K562 (cell line): ENCODE measurements at places on chromosomes 2 and 18. TPM values are rescaled to one million over a fixed set of nuclear protein-coding genes. Genes with fewer than 3 reads are reported as not detected.

DNA sequence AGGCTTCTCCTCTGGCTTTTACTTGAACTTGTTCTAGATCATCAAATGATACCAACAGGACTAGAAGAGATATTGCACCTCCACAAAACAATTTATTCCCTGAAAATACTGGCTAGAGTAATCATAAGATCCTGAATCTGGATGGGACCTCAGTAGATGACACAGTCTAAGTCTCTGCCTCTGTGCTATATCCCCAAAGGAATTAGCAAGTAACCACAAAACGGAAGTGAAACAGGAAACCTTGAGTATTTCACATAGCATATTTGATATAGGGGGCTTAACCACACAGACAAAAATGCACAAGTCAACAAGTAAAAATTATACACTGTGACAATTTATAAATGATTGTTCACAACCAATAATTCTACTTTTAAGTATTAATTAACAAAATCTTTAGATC, 456.9 kb upstream of the TNP1 start:
- no peak for DNase-seq

The FSHR gene
- not detected in 2 replicates for total RNA-seq

DNA sequence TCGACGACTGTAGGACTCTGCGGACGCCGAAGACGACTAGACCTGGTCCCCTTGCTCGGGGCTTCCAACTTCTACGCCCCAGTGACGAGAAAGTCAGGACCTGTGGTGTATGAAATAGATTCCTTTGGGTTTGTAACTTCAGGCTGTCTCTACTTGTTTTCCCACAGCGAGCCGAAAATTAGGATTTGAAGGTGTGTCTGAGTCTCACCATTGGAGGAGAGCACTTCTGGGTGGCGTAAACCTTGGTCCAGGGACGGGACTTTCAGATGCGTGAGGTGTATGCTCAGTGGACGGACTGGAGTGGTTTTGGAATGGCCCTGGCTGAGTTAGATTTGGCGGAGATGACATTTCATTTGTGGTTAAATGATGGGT, 1.3 kb downstream of the BIRC6 start:
- no peak for DNase-seq

DNA sequence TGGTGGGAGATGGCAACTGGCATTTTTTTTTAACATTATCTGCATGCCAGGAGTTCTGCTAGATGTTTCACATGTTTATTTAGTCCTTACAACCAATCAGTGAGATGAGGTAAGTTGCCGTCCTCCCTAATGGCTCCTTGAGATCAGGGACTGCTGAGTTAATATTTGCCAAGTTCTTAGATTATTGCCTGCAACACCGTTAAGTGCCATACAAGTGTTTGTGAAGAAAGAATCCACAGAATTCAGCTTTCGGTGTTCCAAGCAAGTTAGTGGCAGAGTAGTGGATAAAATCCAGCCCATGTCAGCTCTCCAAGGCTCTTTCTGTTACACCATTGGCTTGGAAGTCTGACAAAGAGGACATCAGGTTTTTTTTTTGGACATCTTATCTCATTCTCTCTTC, 95.9 kb downstream of the C1QL2 start:
- no peak for DNase-seq

GRCh38 chr18:63532471-63532870, 9.7 kb upstream of the SERPINB12 start:
- DNase-seq: no peak

- no peak for DNase-seq
Observed at GRCh38 chr2:187078297-187078696, 229.3 kb upstream of the ZSWIM2 start.

DNA sequence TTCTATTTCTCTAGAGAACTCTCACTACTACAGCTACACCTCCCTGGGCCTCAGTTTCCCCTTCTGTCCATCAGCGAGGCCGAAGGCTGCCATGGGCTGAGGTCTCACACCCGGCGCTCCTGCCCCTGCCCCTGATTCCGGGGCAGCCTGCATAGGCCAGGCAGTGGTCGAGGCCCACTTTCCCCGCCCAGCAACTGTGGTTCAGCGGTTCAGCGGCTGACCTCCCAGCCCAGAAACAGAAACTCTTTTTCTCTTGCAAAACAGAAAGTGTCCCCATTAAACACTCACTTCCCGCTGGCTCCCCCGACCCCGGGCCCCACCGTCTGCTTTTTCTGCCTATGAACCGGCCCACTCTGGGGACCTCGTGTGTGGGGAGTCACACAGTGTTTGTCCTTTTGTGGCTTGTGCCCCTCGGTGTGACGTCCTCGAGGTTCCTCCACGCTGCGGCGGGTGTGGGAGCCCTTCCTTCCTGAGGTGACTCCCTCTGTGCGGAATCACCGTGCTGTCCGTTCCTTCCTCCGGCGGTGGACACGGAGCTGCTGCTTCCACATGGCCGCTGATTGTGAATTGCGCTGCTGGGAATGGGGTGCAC, 16.0 kb downstream of the PDCD1 start:
- DNase-seq: no peak

DNA sequence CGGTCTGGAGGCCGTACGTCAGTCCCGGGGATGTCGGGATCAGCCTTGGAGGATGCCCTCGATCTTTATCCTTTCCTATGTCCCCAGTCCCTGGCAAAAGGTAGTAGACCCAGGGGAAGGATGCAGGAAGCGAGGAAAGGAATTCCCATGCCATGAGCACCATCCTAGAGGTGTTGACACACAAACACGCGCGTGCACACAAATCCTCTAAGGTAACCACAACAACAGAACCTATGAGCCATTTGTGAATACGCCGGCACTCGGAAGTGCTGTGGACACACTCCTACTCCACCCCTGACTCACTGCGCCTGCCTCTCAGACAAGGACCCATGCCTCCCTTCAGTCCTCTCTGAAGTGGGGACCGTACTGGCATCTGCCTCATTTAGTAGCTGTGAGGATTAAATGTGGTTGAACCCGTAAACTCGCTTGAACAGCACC, 11.3 kb upstream of the MLPH start:
- DNase-seq: no peak

GRCh38 chr2:239540174-239540573, 139.4 kb upstream of the HDAC4 start:
- no peak for DNase-seq

The MC2R gene
- not detected in 2 replicates for total RNA-seq

GRCh38 chr18:66674286-66674685, 70.4 kb upstream of the CDH19 start:
- no peak for DNase-seq

The DHRS9 gene
- 0.27 and 0.49 TPM in 2 replicates for total RNA-seq
